RPMI7951 (cell line): ENCODE measurements at places on chromosomes 16 and 17.

- no peak for DNase-seq
Measured at GRCh38 chr17:50109207-50109606, 14.1 kb downstream of the PDK2 start.

GRCh38 chr16:4360538-4361021 is 9.5 kb upstream of the PAM16 start:
- DNase-seq = no peak

DNA sequence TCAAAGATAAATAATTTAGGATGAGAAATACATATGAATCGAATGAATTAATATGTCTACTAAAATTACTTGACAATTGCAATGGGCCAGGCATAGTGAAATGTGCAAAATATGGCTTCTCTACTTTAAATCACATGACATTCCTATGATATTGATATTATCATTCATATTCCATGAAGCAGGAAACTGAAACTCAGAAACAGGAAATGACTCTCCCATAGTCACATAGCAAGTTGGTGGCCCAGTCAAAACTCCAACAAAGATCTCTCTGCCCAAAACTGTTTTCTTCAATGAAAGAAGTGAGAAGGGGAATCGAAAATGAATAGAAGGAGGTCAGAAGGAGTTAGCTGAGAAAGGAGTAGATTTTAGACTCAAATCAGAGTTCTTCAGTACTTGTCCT is 272.2 kb downstream of the CDH8 start:
- no peak for DNase-seq

GRCh38 chr17:8392674-8393469 is 4.8 kb downstream of the RNF222 start:
- DNase-seq = no peak

DNA sequence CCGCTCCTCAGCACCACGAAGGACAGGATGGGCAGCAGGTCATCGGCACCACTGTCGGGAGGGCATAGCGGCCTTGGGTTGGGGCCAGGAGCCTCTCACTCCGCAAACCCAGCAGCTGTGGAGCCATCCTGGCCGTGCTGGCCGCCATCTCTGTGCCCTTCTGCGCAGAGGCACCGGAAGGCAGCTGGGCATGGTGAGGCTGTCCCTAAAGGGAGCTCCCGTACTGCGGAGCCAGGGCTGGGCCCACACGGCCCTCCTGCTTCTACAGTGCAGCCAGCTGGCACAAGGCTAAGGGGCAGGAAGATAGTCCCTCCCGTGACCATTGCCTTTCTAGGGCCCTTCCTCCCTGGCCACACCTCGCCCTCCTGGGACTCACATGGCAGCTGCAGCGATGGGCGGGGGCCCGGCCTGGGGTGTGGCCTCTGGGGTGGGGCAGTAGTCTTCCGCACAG is 7.0 kb upstream of the SPATA2L start:
- DNase-seq = no peak

DNA sequence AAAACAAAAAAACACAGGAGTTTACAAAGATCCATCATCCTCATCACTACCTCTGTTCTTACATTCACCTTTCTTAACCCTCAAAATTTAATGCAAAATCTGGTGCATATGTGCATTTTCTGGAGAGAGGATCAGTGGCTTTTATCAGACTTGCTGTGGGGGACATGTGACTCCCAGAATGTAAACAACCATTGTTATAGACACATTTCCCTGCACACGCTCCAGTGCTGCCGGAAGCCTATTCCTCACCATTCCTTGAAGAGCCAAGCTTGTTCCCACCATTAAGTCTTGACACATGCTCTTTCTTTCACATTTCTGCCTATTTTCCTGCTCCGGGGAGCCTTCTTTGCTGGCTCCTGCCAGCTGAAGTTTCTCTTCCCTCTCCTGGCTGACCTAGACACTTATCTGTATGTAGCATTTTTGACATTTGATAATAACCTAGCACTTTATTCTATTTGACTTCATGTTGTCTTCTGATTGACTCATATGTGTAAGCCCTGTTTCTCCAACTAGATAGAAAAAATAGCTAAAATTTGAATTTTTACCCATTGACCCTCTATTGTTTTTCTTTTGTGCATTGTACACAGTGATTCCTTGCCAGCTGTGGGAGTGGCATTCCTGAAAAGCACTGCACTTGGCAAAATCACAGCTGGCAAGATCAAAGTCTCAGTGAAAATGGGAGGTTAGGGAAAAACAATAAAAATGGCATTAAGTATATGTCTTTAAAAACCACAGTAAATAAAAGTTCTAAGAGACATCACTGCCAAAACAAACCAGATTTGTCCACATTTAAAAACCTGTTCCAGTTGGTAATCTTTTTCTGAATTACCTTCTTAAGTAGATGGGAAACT is 76.8 kb upstream of the CIBAR2 start:
- DNase-seq = no peak

DNA sequence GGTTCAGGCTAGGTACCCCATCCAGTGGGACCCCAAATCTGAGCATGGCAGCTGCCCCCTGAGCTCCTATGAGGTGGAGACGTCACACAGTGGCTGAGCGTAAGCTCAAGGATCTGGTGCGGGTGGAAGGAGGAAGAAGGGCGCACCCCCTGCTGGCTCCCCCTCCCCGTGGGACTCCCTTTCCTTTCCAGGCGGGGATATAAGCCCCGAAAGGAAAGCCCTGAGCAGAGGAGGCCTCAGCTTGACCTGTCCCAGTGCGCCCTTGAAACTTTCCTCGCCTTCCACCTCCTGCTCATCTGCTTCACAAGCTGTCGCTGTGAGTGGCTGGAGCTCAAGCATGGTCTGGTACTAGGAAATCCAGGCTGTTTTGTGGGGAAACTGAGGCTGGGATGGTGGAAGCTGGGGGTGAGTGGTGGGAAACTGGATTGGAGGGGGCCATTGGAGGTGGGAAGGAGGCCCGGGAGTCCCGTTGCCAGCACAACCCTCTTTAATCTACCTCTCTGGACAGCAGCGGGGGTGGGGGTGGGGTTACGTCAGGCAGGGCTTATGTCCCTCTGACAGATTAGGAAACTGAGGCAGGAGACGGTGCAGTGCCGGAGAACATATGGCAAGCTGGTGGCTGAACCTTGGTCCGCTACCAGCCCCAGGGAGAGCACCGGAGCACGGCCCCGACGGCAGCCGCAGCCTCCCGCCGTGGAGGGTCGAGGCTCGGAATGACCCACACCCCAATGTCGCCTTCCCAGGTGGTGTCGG is 92.3 kb upstream of the TMEM97 start:
- DNase-seq = no peak

- DNase-seq = no peak
Measured at GRCh38 chr17:29652976-29653375, 30.3 kb upstream of the CORO6 start.

DNA sequence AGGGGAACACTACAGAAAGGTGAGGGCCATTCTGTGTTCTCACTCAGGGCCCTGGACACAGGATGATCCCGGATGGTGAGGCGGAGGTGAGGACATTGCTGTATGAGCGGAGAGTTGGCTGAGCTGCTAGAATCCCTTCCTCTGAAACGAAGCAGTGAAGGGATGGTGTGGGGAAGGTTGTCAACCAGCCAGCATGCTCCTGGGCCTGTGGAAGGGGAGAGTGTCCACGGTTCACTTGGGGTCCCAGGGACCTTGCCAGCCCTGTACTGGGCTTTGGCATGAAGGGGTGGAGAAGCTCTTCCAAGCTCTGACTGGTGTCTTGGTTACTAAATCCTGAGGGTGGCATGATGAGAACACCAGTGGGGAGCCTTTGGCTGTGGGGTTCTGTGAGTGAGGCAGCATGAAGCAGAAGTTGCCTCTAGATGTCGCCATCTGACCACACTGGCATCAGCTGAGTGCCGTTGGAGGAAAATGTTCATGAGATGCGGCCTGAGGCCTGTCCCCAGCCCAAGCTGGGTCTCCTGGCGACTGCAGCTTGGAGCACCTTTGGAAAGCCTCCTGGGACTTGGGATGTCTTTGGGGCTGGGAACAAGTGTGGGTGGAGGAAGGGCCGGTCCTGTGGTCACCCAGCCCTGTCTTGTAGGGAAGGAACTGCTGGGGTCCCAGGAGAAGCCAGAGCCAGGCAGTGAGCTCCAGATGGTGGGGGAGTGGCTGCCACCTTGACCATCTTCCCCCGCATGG is 14.8 kb downstream of the PDP2 start:
- peak; percentile 75 for DNase-seq

DNA sequence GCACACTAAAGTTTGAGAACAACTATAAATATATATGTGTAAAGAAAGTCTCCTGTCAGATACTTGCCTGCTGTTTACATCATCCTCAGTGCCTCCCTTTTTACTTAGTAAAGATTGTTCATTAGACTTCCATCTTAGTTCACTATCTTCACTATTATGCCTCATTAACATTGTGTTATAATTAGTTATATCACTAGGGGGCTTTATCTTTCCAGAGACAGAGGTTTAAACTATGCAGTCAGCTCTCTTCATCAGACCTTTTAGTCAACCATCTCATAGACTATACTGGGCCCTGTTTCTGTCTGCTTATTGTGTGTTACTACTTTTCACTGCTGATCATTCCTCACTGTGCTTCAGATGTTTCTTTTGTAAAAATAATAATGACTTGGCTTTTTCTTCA is 630.8 kb upstream of the KIF2B start:
- DNase-seq = no peak

- no peak for DNase-seq
Measured at GRCh38 chr17:55571095-55571494, 59.8 kb upstream of the SMIM36 start.

DNA sequence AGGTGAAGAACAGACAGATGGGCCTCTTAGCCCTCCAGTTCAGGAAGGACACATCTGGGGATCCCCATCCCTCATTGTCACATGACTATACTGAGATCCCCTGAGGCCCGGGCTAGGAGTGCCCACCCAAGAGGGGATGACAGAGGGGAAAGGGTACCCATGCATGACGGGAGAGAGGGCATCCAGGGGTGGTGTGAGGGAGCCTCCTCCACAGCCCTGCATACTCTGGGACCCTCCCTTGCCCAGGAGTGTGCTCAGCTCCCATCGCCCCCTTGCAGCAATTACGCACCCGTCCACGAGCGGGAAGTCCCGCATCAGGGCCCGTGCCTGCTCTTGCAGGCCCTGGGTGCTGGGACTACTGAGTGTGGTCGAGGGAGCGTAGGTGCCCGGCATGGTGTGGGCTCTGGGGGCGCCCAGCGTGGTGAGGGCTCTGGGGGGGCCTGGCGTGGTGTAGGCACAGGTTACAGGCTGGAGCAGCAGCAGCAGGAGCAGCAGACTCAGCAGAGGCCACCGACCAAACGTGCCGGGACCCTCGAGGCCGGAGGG is 6.5 kb downstream of the DPEP2 start:
- DNase-seq = no peak

DNA sequence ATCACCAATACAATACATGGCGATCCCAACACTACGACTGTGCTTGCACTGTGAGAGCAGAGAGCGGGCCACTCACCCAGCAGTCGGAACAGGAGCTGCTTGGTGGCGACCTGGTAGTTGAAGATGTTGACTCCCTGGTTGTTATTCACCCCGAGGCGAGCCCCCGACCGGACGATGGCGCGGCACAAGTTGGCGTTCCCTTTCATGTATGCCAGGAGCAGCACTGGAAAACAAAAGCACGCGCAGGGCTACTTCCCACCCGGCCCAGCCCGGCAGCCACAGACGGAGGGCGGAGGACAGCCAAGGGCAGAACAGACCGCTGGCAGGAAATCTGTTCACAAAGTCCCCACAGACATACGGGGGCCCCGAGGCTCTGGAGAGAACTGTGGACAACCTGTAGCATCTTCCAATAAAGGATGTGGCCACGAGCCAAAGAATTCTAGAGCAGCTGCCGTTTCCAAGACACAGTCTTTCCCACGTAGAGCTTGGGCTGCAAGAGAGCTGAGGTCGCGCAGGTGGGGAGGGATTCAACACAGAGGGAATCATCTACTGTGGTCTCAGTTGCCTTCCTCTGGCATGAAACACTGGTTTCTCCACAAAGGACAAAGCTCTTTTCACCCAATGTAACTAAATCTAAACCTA is 27.8 kb downstream of the CYB5D2 start:
- no peak for DNase-seq

DNA sequence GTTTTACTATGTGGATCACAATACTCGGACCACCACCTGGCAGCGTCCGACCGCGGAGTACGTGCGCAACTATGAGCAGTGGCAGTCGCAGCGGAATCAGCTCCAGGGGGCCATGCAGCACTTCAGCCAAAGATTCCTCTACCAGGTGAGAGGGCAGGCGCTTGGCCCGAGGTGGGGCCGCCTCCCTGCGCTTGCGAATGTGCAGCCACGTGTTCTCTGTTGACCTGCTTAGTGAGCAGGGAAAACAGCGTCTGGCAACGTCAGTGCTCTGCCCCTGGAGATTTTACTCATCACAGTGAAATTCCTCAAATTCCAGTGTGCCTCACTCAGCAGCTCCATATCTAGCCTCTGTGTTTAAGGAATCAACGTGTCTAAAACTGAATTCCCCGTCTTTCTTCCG is 33.4 kb upstream of the CLEC18A start:
- DNase-seq = peak; percentile 85

- no peak for DNase-seq
Measured at GRCh38 chr16:86910161-86910769, 331.9 kb downstream of the FOXL1 start.

DNA sequence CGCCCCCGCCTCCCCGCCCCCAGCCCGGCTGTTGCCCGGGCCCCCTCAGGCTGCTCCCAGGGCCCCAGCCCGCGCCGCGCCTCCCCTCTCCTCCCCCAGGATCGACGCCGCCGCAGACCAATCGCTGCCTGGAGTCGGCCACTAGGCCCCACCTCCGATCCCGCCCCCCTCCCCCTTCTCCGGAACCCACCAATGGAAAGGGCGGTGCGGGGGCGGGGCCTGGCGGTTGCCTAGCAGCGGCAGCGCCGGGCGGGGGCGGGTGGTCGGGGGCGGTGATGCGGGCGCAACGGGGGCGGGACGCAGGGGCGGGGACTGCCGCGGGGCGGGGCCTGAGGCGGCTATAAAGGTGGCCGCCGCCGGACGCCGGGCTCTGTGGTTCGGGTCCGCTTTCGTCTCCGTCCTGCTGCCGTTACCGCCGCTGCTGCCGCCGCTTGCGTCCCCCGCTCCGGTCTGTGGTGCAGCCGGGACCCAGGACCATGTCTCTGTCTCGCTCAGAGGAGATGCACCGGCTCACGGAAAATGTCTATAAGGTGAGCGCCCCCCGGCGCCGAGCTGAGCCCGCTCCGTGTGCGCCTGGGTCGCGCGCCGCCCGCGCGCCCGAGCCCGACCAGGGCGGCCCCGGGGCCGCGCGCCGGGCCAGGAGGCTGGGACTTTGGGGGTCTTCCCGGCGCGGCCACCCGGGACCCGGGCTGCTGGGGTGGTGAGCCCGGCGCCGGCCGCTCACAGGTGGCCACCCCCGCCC is at the start of gene BAIAP2:
TSS of gene BAIAP2 (plus strand) at position 373 of the 742 bp plus-strand sequence. CDS start at position 477, 104 bp downstream.
- peak; percentile 88 for DNase-seq

- DNase-seq = peak; percentile 67
Measured at GRCh38 chr17:57107498-57108101, 22.6 kb downstream of the AKAP1 start.

DNA sequence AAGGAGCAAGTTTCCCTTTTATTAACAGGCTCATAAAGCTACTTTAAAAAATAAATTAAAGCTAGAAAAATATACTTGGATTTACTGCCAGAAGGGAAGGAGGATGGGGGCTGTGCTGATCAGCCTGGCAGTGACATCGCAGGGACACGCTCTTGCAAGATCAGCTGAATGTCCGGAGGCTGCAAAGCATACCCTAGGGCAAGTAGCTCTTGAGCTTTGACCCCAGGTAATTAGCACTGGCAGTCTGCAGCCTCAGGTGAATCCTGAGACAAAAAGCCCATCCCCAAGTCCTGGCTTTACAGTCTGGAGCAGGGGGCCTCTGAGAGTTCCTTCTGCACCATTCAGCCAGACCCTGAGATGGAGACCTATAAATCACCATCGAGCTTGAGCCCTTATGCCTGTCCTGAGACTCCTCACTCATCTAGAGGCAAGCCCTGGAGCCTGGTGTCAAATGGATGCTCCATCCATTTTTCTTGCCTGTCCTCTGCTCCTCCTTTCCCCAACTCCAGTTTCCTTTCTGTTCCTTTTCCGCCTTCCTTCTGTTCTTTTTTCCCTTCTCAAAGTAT is 131.7 kb downstream of the TMEM114 start:
- no peak for DNase-seq
